Bladder microvascular endothelial cell (primary cell): ENCODE measurements at places on chromosomes 13 and 19. TPM values are rescaled to one million over a fixed set of nuclear protein-coding genes. Genes with fewer than 3 reads are reported as not detected.

MAMSTR gene
- total RNA-seq = 0.16 and 0.25 TPM in 2 replicates

CEACAM4 gene
- total RNA-seq = not detected in 2 replicates

IFNL4 gene
- not detected in 2 replicates for total RNA-seq

TEX101 gene
- total RNA-seq = not detected in 2 replicates

PDX1 gene
- total RNA-seq = not detected in 2 replicates

CRLF1 gene
- under 0.01 and 0.31 TPM in 2 replicates for total RNA-seq

TGDS gene
- total RNA-seq = 7.6 and 13.3 TPM in 2 replicates

LGALS7B gene
- 0.65 TPM in 1 of 2 replicates, not detected in the other for total RNA-seq

SGTA gene
- 26.6 and 38.5 TPM in 2 replicates for total RNA-seq

CCDC8 gene
- total RNA-seq = 0.19 and 0.32 TPM in 2 replicates
